ENCODE measurements at places on chromosomes 1 and 21.

GRCh38 chr1:236122176-236122575, 20.2 kb upstream of the GPR137B start:
- H3K27ac ChIP-seq = no peak overlapping the region
- H3K27me3 ChIP-seq = no peaks in the 10 kb centered on the region
- no peaks in the 10 kb centered on the region for H3K36me3 ChIP-seq
- no peak for DNase-seq

GRCh38 chr1:152442765-152443164, 28.7 kb upstream of the CRNN start:
- H3K4me3 ChIP-seq = no peak overlapping the region
- H3K27me3 ChIP-seq = no peaks in the 10 kb centered on the region
- DNase-seq = peak; percentile 43
- peak overlapping the region; percentile 76 for H3K27ac ChIP-seq
- no peaks in the 10 kb centered on the region for H3K36me3 ChIP-seq

DNA sequence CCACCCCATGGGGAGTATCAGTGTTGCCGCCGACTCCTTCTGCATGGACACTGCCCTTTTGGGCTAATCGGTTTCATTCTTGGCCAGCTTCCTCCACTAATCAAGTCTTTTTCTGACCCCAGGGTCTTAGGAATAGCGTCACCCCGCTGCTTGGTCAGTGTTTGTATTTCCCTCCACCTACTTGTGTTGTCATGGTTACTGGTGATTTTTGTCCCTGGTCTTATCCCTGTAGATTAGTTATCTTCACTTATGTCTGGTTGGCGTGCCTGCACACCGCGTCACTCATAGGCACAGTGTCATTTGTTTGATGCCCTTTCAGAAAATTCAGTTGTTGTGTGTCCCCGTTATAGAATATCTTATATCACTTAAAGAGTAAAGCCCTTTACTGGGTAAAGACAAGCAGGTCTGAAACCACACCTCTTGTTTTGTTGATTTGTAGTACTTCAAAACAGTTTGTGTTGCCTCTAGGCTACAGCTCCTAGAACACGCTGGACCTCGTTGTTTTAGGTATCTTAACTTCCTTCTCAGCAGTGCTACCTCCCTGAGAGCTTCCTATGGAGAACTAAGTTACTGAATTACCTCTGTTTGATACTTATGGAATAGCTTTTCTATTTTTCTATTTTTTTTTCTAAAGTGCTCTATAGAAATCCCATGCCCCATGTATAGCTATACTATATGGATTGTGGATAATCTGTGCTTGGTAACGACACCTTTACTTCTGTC, 868 bp downstream of the PPP1R12B start:
- no peaks in the 10 kb centered on the region for H3K27me3 ChIP-seq
- DNase-seq = no peak
- peak overlapping the region; percentile 79 for H3K4me3 ChIP-seq

DNA sequence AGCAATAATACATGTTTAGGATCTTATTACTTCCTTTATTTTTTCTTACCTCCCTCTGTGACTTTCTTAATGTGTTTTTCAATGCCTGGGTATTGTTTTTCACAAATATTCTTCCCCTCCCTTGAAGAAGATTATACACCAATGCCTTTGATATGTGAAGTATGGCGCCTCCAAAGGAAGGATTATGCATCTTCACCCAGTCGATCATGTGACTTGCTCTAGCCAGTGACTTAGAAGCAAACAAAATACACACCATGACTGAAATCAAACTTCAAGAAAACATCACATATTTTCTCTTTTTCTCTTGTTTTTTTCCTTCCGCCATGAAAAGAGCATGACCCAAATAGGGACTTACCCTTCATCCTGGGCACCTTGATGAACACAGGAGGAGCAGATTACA, 297.1 kb downstream of the NCAM2 start:
- no peaks in the 10 kb centered on the region for H3K27me3 ChIP-seq
- no peaks in the 10 kb centered on the region for H3K4me1 ChIP-seq
- H3K27ac ChIP-seq = no peak overlapping the region
- no peak overlapping the region for H3K4me3 ChIP-seq

DNA sequence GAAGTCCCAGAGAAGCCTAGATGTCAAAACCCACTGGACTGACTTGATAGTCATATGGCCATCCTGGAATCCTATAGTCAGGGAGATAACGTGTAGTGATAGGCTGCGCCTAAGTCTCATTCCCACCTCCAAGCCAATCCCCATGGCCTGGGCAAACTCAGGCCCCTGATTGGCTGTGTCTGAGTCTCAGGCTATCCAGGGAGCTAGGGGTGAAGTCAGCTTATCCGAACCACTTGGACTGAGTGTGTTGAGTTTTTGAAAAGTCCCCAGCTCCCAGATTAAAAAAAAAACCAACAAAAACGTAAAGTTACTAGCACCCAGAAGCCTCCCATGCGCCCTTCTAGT, 51.6 kb downstream of the PIK3CD start:
- H3K4me3 ChIP-seq = no peak overlapping the region
- no peaks in the 10 kb centered on the region for H3K27me3 ChIP-seq
- no peak for DNase-seq
- no peak overlapping the region for H3K27ac ChIP-seq
- H3K36me3 ChIP-seq = no peaks in the 10 kb centered on the region

Measured in kidney (tissue), 22 donors.